ENCODE measurements at places on chromosomes 7 and 10.

DNA sequence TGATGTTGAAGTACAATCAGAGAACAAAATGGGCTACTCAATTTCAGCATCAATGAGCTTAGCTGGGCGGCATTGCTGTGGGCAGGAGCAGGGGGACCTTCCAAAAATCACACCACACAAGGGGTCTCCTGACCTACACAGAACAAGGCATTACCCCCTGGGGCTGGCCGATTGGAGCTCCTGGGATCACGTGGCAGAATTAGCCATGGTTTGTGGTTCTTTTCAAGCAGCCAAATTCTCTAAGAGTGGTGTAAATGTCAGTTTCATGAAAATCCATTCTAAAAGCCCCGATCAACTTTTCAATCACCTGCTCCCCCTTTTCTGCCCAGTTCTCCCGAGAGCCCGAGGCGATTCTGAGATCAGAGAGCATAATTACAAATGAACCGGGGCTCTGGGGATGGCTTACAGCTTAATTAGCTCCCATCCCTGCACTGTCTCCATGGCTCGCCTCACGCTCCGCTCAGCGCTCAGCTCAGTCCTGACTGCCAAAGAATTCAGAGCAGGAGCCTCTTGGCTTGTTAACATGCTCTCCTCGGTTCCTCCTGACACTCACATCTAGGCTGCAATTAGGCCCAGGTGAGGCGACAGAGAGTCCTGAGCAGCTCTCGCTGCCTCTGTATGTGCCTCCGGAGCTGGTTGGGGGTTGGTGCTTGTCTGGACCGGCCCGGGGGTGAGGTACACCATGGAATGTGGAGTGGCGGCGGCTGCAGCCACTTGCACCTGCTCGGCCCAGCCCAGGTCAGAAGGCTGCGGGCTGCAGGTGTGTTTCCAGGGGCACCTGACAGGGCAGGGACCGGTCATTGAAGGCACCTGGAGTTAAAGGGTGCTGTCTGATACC, 111.8 kb downstream of the WDR11 start:
- H3K36me3 ChIP-seq: no peaks in the 10 kb centered on the region
- no peak for DNase-seq
- H3K4me1 ChIP-seq: no peaks in the 10 kb centered on the region
- H3K4me3 ChIP-seq: no peak overlapping the region
- H3K27me3 ChIP-seq: peaks cover 26% of the 10 kb centered on the region
- H3K27ac ChIP-seq: no peak overlapping the region

DNA sequence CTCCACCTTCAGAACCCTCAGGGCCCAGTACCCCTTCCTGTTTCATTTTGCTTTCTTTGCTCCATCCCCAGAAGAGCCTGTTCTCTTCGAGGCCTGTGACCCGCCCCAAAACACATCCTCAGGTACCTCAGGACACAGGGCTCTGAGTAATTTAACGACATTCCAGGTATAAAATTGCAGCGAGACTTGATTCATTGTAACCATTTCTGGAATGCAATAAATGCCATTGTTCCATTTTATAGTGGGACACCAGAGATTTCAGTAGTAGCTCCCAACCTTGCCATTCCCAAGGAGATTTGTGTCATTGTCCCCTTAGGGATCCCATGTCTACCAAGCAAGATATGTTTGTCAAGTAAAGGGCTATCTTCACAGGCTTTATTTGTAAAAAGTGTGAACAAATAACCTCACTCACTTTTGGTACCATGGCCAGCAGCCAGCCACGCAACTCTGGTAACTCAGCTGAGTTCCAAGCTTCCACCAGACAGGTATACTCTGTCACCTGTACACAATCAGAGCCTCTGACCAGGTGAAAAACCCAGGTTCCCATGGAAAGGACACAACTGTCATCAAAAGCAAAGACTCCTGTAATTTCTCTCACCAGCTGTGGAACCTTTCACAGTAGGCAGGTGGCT, 441.3 kb downstream of the PLXNA4 start:
- H3K27ac ChIP-seq: no peak overlapping the region
- H3K4me1 ChIP-seq: no peaks in the 10 kb centered on the region
- no peaks in the 10 kb centered on the region for H3K36me3 ChIP-seq
- H3K4me3 ChIP-seq: no peak overlapping the region
- peaks cover 5% of the 10 kb centered on the region for H3K27me3 ChIP-seq

- H3K4me3 ChIP-seq: no peak overlapping the region
- H3K27ac ChIP-seq: no peak overlapping the region
- DNase-seq: no peak
- no peaks in the 10 kb centered on the region for H3K36me3 ChIP-seq
- no peaks in the 10 kb centered on the region for H3K4me1 ChIP-seq
Observed at GRCh38 chr7:86025807-86026206, 617.9 kb upstream of the GRM3 start.

DNA sequence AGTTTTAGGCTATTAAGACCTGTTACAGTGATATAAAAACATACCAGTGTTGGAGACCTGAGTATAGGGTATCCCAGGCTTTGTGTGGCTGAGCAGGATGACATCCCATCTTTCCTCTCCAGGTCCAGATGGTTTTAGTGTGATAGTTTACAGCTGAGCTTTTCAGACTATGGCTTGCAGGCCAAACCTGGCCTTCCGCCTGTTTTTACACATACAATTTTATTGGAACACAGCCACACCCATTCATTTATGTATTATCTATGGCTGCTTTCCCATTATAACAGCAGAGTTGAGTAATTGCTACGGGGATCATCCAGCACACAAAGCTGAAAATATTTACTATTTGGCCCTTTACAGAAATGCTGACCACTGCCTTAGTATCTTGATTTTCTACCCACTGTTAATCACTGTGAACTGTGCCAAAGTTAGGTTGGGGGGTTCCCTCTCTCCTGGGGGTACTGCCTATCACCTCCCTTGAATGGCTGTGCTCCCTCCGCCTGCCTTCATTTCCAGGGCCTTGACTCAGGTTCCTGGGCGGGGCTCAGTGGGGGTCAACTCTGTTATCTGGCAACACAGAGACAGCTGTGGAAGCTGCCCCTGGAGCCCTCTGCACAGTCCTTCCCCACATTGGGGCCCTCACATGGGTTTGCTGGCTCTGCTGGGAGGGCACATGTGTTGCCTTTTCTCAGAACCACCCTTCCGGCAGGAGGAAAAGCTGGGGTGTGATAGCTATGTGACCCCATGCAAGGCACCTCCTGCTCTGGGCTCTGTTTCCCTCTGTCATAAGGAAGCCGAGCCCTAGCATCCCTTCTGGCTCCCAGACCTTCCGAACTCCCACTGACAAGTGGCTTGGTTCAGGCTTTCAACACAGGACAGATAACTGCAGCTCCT, 40.3 kb upstream of the SH2D4B start:
- no peaks in the 10 kb centered on the region for H3K27me3 ChIP-seq
- H3K36me3 ChIP-seq: peaks cover 61% of the 10 kb centered on the region

- no peak overlapping the region for H3K4me3 ChIP-seq
- no peak for DNase-seq
- peaks cover 6% of the 10 kb centered on the region for H3K36me3 ChIP-seq
Observed at GRCh38 chr10:12735843-12736462, 265.6 kb downstream of the CCDC3 start.

DNA sequence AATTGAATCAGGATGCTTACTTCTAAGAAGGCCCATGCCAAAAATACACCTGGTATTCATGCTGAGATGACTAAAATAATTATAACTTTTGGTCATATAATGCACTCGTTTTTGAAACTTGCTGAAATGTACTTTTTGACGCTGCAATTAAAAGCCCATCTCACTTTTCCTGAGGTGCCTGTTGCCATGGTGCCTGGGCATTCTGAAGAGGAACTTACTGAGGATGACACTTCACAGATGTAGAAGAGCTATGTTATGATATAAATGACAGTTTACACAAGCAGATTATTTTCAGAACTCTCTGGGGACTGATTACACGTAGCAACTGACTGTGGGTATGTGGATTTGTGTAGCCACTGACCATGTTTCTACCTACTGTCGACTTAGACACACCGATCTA, 182.4 kb downstream of the TPK1 start:
- no peak overlapping the region for H3K4me3 ChIP-seq
- no peak for DNase-seq
- H3K4me1 ChIP-seq: peaks cover 11% of the 10 kb centered on the region

GRCh38 chr10:130739757-130740145, 571.8 kb downstream of the TCERG1L start:
- no peaks in the 10 kb centered on the region for H3K36me3 ChIP-seq
- no peak overlapping the region for H3K27ac ChIP-seq
- no peaks in the 10 kb centered on the region for H3K4me1 ChIP-seq
- peaks cover 4% of the 10 kb centered on the region for H3K27me3 ChIP-seq

DNA sequence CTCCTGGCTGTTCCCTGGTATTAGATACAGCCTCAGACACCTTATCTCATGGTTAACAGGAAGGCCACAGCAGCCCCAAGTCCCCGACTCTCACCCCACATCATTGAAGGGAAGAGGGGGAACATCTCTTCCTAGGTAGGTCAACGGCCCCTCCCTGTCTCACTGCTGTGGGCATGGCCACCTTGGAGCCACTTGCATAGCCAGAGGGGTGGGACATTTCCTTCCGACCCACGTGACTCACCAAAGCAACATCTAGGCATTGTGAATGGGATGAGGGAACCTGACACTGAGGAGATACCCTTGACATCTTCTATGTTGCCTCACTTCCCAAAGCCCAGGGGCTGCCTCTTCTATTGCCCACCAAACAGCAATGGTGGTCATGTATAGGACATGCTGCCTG, 68.5 kb upstream of the GPR26 start:
- no peaks in the 10 kb centered on the region for H3K36me3 ChIP-seq
- no peak overlapping the region for H3K27ac ChIP-seq
- H3K4me1 ChIP-seq: no peaks in the 10 kb centered on the region

GRCh38 chr7:47582764-47583738, 1.1 kb upstream of the TNS3 start:
- H3K27me3 ChIP-seq: peaks cover 17% of the 10 kb centered on the region
- no peak for DNase-seq
- peaks cover 4% of the 10 kb centered on the region for H3K4me1 ChIP-seq
- no peaks in the 10 kb centered on the region for H3K36me3 ChIP-seq

DNA sequence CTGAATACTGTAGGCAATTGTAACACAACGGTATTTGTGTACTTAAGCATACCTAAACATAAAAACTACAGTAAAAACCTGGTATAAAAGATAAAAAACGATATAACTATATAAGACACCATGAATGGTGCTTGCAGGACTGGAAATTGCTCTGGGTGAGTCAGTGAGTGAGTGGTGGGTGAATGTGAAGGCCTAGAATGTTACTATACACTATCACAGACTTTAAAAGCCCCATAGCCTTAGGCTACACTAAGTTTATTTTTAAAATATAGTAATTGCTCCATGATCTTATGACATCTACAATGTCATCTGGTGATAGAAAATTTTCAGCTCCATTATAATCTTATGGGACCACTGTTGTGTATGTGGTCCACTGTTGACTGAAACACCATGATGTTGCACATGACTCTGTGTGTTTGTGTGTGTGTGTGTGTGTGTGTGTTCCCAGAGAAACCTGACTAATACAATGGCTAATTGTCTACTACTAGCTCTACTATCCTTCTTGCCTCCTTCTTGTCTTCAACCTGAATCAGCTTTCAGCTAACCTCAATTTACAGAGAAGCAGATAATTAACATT, 27.6 kb upstream of the PRPF18 start:
- no peak overlapping the region for H3K4me3 ChIP-seq
- H3K27ac ChIP-seq: no peak overlapping the region
- H3K27me3 ChIP-seq: peaks cover 5% of the 10 kb centered on the region
- no peak for DNase-seq
- no peaks in the 10 kb centered on the region for H3K4me1 ChIP-seq

GRCh38 chr7:117036836-117037235, 83.5 kb downstream of the ST7 start:
- no peaks in the 10 kb centered on the region for H3K36me3 ChIP-seq
- no peak overlapping the region for H3K4me3 ChIP-seq
- H3K27me3 ChIP-seq: no peaks in the 10 kb centered on the region
- H3K27ac ChIP-seq: no peak overlapping the region

DNA sequence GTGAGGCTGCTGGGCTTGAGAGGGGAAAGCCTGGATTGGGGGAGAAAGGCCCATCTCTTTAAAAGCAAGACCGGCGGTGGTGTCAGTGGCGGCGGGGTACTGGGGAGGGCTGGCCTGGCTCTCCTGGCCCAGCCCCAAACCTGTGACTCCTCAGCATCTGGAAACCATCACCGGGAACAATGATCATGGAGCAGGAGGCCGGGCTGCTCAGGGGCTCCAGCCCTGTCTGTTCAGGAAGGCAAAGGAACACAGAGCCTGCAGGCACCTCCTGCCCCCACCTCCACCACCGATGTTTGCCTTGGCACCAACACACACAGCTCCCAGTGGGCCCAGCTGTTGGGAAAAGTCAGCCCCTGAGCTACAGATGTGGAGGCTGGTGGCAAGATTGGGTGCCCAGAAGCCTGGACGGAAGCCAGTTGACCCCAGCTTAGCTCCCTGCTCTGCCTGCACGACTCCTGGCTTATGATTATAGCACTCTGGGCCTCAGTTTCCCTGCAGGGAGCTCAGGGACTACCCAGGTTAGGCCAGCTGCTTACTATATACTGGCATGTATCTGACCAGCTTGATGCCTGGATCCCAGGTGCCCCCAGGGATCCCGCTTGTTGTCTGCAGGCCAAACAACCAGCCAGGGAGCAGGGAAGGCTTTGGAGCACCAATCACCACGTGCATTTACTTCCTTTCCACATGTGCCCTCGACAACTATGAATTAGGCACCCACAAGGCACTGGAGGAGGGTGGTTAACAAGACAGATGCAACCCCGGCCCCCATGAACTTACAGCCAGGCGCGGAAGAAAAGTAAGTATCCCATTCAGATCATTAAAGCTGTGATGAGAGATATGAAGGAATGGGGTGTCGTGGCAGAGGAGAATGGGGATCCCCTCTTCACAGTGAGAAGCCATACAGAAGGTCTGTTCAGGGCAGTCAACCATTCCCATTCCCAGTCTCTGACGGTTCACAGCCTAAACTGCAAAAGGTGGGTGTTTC, 37.3 kb downstream of the ZCCHC24 start:
- H3K4me3 ChIP-seq: no peak overlapping the region
- DNase-seq: no peak
- no peak overlapping the region for H3K27ac ChIP-seq
- H3K4me1 ChIP-seq: no peaks in the 10 kb centered on the region
- H3K27me3 ChIP-seq: no peaks in the 10 kb centered on the region
- no peaks in the 10 kb centered on the region for H3K36me3 ChIP-seq

DNA sequence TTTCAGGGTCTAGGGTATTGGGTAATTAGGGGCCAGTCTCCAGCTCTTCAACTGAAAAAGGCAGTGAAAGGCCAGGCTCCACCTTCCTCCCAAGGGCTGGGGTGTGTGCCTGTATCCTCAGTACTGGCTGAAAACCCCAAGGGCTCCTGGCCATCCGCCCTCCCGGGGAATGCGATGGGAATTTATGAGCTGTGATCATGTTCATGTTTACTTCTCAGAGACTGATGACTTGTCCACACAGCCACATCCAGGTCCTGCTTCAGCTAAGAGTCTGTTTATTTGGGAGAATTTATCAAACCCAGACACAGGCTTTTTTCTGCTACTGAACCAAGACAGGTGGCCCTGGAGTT, 91.7 kb downstream of the CCDC3 start:
- H3K4me3 ChIP-seq: no peak overlapping the region
- DNase-seq: no peak
- H3K36me3 ChIP-seq: no peaks in the 10 kb centered on the region
- H3K4me1 ChIP-seq: no peaks in the 10 kb centered on the region
- H3K27ac ChIP-seq: no peak overlapping the region
